ENCODE measurements at places on chromosomes 12 and 14.

- DNase-seq = no peak
Observed at GRCh38 chr12:33322519-33322918, 117.1 kb downstream of the SYT10 start.

DNA sequence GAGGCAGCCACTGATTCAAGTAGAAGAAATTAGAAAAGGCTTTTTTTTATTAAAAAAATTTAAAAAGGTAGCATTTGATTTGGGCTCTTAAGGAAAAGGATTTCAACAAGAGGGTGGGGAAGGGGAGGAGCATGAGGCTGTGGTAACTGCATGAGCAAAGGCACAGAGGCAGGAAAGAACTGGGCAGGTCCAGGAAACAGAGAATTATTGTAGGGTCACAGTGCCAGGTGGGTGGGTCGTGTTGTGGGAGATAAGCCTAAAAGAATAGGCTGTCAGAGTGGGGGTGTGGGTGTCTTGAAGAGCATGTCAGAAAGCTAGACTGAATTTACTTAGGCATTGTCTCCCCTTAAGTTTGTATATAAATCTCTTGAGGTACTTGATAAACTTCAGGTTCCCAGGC is 7.8 kb downstream of the LIMA1 start:
- peak; percentile 86 for DNase-seq

DNA sequence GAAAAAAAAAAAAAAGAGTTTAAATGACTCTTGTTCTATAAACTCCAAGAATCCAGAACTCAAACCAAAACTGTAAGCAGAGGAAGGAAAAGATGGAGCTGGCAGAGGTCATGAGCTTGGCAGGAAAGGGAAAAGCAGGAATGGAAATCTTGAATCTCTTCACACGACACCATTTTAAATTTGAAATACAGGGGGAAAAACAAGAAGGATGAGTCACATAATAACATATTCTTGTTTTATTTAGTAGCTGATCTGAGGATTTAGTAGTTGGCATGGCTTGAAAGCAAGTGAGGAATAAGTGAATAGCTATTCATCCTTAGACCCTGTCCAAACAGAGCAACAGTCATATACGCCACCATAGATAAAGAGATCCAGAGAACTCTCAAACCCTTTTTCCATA is 35.0 kb downstream of the EPS8 start:
- no peak for DNase-seq

DNA sequence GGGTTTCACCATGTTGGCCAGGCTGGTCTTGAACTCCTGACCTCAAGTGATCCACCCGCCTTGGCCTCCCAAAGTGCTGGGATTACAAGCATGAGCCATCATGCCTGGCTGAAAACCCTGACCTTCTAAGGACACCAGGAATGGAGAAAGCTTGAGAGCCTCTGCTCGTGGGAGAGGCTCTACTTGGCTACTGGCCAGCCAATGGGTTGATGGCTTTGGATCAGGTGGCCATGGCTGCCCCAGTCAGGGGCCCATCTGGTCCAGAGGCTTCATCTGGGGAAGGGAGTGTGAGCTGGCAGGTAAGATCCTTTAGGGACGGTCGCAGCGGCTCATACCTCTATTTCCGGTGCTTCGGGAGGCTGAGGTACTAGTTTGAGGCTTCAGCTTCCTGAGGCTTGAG is 42.5 kb upstream of the PPP1CC start:
- no peak for DNase-seq

DNA sequence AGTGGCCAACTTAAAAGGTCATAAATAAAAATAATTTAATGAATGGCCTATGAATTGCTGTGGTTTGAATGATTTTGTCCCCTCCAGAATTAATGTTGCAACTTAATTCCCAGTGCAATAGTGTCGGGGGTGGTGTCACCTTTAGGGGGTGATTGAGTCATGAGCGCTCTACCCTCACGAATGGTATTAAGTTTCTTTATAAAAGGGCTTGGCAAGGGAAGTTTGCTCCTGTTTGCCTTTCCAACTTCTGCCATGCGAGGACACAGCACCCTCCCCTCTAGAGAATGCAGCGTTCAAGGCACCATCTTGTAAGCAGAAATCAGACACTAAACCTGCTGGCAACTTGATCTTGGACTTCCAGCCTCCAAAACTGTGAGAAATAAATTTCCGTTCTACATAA is 253.3 kb downstream of the ATXN7L3B start:
- no peak for DNase-seq

All from hematopoietic multipotent progenitor cell treated with erythropoietin and hydrocortisone succinate and interleukin-3 and kit ligand, for 4 days (in vitro differentiated cells).